ENCODE measurements at places on chromosomes 12 and 14.

DNA sequence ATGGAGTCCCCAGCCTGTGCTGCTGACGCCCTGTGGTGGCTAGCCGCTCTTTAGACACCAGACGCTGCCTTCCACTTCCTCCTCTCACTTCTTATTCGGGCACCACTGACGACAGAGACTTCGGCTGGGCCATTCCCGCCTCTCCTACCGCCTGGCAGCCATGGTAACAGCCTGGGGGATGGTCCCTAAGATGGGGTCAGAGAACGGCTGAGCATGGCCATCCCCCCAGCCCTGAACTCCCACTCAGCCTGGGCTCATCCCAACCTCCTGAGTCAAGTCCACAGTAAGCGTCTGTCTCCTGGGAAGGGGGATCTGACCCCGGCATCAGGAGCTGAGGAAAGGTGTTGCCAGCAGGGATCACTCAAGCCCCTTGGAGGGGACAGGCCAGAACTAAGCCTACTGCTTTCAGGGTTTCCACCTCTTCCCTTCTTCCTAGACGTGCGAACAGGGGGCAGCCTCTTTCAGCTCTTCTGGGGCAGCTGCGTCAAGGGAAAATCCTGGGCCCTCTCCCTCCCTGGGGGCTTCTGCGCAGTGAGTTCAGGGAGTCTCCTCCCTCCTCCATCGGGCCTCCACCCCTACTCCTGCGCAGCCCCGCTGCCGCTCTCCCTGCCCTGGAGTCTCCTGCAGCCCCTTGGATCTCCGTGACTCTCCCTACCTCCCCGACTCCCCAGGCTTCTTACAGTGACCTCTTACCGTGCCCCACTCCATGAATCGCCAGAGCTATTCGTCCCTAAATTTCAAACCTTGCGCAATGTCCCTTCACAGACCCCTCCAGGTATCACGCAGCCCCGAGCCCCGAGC is 643 bp upstream of the TAMALIN start:
- no peak for DNase-seq

DNA sequence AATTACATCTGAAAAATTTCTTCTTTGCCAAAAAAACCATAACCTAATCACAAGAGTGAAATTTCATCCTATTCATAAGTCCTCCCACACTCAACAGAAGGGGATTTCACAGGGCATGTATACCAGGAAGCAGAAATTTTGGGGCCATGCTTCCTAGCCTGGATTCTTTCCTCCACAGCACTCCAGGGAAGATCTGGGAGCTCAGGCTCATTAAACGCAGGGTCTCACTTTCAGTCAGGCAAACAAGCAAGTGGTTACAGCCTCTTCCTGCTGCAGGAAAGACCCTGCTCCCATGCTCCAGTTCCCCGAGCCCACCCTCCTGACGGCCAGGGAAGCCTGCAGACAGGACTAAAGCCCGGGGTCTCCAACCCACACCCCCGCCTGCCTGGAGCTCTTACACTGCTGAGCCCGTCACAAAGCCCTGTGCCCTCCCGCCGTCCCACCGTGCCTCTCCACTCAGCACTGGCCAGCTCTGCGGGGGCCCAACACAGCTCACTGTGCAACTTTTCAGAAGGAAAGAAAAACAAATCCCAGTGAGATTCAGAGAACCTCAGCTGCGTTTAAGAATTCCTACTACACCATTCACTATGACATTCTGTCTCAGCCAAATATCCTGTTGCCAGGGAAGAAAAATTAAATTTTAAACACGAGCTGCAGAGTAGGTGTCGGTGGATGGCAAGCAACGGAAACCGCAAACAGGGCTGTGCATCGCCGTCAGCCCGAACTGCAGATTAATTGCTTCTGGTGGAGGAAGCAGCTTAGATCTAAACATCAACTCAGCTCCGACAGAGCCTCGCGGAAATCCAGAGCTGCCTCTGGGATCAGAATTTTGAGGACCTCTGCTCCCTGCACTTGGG is 106.7 kb upstream of the SFSWAP start:
- DNase-seq, result no peak

DNA sequence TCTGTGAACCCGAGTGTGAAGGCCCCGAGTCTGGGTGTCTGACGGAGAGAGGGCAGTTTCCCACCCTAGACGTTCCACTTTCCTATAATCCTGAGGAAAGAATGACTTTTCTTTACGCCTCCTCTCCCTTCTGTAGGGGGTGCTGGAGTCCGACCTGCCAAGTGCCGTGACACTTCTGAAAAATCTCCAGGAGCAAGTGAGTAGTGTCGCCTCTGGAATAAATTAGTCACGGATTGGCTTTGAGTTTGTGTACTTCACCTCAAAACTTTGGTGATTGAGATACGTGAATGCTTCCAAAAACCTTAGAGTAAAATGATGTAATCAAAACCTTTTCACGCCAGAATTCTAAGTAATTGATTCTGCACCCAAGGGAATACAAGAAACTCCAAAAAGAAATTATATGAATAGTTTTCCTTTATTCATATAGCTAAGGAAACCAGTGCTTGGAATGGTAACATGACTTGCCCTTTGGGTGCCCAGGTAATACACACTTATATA is 452 bp downstream of the NGDN start:
- no peak for DNase-seq

GRCh38 chr14:49960453-49960852 is 67.6 kb downstream of the ARF6 start:
- no peak for DNase-seq

GRCh38 chr14:85711620-85712019 is 181.7 kb downstream of the FLRT2 start:
- DNase-seq, result no peak

DNA sequence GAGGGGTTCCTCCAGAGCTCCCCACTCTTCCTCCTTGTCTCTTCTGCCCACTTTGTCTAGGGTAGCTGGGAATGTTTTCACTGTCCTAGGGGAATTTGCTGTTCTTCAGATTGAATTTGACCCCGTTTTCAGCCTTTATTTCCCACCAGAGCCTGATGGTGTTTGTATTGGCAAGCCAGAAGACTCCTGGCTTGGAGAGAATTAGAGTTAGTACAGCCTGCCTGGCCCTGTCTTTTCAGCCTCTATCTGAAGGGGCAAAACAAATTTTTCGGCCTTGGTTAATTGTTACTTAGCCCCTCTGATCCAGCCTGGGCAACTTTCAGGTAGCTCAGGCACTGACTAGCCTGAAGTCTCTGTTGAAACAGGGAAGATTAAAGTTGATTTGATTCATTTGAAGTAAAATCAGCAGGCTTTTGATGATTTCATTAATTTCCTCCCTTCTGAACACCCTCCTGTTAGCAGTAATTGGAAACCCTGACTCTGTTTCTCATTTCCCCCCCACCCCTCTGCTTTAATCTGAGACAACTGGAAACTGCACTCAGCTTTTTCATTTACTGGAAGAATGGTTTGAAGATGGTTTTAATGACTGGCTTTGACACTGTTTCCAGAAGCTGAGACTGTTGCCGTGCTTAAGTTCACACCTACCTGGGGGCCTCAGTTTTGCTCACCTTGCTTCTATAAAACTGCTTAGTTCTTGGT is 63.3 kb downstream of the SUSD6 start:
- DNase-seq, result no peak

DNA sequence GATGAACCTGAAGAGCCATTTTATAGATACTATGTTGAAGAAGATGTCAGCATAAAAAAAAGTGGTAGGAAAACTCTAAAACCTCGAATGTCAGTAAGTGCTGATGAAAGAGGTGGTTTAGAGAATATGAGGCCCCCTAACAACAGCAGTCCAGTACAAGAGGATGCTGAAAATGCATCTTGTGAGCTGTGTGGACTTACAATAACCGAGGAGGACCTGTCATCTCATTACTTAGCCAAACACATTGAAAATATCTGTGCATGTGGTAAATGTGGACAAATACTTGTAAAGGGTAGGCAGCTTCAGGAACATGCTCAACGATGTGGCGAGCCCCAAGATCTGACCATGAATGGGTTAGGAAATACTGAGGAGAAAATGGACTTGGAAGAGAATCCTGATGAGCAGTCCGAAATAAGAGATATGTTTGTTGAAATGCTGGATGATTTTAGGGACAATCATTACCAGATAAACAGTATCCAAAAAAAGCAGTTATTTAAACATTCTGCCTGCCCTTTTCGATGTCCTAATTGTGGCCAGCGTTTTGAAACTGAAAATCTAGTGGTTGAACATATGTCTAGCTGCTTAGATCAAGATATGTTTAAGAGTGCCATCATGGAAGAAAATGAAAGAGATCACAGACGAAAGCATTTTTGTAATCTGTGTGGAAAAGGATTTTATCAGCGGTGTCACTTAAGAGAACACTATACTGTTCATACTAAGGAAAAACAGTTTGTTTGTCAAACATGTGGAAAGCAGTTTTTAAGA is 17.8 kb upstream of the HSPA2 start:
- no peak for DNase-seq

- DNase-seq, result no peak
Measured at GRCh38 chr14:25895740-25896139, 702.1 kb downstream of the NOVA1 start.

DNA sequence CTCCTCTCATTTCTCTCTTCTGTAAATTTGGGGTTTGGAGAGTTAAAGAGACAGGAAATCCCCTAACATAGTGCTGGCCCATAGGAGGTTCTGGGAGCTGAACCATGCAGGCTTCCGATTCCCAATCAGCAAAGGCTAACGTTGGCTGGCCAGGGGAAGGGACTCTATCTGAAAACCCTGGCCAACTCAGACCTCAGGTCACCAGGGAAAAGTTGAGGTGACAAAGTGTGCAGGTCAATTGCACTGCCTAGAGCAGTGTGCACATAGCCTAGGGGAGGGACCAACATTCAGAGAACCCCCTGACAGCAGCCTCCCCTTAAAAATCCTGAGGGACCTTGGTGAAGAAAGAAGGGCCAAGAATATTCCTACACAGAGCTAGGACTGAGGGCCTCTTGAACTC is 38.9 kb downstream of the TTC7B start:
- no peak for DNase-seq

GRCh38 chr14:75306927-75307699 is 28.5 kb downstream of the FOS start:
- no peak for DNase-seq

All from NCI-H446 (cell line).